ENCODE measurements at places on chromosomes 2 and 18.

DNA sequence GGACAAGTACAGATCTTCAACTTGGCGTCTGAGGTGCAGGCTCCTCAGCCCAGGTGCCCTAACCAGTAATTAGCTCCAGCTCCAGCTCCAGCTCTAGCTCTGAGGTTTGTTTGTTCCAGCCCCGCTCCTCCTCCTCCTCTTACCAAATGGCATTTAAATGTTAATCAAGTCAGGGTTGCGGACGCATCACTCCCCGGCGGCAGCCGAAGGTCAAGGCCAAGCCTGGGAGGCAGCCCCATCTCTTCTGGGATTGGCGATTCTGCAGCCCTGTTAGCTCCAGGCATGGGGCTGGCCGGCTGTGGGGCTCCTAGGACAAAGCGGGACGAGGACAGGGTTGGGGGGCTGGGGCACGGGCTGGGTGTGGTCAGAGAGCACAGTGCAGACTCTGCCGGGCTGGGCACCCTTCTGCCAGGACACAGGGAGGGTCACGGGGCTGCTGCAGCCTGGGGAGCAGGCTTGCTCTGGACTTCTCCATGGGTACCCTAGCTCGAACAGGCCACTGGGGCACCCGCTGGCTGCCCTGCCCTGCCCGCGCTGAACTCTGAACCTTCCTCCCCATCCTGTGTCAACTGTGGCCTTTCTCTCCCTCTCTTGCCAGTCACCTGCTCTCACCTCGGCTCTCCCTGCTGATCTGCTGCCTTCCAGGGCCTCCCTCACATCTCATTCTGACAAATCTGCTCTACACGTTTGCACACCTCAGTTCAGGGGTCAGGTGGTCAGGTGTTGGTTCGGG, 203.3 kb downstream of the CELF4 start:
- no peak for DNase-seq

DNA sequence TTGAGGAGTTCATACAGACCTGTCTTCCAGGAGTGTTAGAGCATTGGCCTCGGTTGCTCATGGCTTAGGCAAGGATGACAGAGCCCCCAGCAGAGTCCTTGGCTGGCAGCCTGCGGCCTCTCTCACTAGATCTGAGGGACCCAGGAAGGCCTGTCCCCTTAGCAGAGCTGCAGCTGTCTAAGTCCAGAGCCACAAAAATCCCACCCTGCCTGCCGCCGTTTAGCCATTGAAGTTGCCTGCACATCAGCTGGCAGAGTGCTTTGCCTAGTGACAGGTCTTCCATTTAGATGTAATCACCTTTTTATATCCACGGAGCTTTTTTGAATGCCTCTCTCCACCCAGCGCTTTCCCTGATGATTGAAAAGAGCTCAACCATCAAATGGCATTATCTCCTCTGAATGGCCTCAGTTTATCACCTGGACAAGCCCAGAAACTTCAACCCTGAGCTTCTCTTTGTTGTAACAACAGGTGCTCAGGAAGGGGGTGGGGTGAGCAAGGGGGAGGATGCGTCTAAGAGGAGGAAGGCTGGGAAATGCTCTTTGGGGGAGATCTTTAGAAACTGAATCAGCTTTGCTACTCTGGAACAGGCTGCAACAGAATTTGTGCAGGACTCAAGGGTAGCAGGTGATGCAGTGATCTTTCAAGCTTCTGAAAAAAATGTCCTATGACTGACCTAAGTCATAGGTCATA, 71.9 kb downstream of the TNP1 start:
- DNase-seq, result no peak

- DNase-seq, result no peak
Measured at GRCh38 chr2:149428783-149429182, 98.4 kb downstream of the LYPD6 start.

- DNase-seq, result no peak
Measured at GRCh38 chr2:17853799-17854198, 24.7 kb upstream of the KCNS3 start.

DNA sequence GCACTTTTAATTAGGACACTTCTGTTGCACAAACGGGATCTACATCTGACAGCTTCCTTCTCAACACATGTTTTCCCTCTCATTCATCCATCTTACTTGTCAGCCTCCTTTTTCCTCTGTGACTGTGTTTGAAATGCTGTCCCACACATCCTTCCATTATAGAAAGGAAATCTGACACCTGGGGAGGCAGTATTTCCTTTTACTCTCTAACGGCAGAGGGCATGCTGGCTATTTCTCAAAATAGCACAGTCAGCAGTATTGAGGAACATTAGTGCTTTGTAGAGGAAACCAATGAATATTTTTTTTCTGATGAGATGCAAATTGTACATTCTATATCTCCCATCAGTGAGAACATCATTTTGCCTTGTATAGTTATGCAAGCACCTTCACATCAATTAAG, 668.7 kb downstream of the SLC4A3 start:
- no peak for DNase-seq

- DNase-seq, result no peak
Measured at GRCh38 chr2:75513616-75514170, 47.0 kb downstream of the EVA1A start.

- DNase-seq, result no peak
Measured at GRCh38 chr2:67612576-67613042, 215.5 kb downstream of the ETAA1 start.

DNA sequence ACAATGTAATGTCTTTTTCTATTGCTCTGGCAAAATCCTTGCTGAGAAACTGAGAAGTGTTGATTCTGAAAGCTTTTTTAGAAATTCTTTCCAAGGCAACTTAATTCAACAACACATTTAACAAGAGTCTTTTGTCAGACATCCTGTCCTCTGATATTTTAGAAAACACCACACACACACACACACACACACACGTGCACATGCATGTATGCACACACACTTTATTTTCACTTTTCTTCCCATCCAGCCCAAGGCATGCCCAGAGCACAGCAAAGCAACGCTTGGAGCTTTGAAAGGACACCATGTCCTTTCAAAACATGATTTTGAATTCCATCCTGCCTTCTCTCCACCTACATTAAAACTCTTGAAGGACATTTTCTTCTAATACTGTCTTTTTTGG, 116.1 kb downstream of the ATL2 start:
- DNase-seq, result no peak

DNA sequence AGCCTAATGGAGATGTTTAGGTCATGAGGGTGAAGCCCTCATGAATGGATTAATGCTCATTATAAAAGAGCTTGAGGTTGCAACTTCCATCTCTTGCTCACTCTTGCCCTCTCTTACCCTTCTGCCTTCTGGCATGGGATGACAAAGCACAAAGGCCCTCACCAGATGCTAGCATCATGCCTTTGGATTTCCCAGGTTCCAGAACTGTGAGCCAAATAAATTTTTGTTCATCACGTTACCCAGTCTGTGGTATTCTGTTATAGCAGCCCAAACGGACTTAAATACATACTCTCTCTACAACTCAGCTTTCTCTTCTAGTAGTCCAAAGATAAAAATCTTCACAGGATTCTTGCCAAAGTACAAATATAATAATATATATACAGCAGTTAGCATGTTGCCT, 75.8 kb downstream of the LNPK start:
- DNase-seq, result no peak

GRCh38 chr2:190904640-190905261, 24.1 kb downstream of the GLS start:
- no peak for DNase-seq

- no peak for DNase-seq
Measured at GRCh38 chr2:45028276-45028675, 19.0 kb upstream of the SIX2 start.

GRCh38 chr2:73174941-73175662, 27.3 kb upstream of the NOTO start:
- no peak for DNase-seq

DNA sequence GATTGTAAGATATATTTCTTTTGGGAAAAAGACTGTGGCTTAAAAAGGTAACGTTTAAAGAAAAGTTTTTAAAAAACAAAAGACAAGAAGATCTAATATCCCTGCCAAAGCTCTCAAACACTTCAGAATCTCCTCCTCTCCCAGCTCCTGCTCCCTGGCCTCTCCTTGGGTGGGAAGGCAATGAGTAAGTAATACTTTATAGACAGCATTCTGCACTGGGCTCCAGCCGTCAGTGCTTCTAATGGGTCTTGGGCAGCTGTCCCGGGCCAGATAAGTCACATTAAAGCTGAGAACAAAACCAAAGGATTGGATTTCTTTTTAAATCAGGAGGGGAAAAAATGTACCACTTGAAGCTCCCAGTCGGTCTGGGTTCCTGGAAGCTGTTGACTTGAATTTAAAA, 133.7 kb downstream of the ALPK2 start:
- no peak for DNase-seq

GRCh38 chr18:51133580-51134160, 63.8 kb downstream of the MEX3C start:
- no peak for DNase-seq
